Activated CD4-positive, alpha-beta T cell treated with anti-CD3 and anti-CD28 coated beads, Interleukin-2, amount 50 U/mL, for 16 hours (primary cell): ENCODE measurements at places on chromosomes 4 and X.
A peak's percentile ranks its signal among the peaks of the same experiment; 100 is the strongest.

DNA sequence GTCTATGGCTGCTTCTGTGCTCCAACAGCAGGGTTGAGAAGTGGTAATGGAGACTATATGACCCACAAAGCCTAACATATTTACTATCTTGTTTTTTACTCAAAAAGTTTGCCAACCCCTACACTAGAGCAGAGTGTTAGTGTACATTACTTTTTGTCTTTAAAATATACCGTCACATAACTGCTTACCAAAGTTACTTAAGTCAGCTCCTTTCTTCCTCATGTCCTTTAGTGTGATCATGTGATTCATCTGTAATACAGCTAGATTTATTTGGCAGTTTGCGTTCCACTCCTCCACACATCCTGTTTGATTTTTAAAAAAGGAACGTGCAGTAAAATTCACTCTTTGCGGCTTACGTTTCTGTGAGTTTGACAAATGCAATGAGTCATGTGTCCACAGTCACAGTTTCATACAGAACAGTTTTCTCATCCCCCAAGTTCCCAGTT lies 162.4 kb upstream of the GPRIN3 start:
- DNase-seq = peak; percentile 86

DNA sequence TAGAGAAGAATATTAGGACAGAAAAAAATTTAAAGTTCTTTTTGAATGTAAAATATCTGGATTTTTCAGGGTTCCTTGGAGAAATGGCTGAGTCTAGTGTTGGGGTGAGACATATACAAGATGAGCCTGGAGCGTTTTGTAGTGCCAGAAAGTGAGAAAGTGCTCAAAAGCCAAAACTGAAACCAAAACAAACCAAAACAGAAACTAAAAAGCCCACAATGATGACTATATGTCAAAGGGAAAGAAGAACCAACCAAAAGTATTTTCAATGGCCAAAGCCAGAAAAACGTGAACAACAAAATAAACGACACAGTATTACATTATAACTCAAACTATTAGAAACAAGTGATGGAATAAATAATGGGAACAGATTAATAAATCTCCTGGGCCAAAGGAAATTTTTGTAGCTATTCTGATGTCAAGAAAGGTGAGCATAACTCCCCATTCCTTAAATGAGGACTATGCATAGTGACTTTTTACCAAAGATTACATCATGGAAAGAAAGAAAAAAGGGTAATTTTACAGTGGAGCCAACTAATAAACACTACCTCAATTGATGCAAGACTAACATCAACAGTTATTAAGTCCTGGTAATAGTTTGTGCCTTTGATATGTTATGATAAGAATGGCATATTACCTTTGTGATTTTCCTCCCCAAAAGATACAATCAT lies 1137.6 kb downstream of the C4orf33 start:
- DNase-seq = peak; percentile 18

DNA sequence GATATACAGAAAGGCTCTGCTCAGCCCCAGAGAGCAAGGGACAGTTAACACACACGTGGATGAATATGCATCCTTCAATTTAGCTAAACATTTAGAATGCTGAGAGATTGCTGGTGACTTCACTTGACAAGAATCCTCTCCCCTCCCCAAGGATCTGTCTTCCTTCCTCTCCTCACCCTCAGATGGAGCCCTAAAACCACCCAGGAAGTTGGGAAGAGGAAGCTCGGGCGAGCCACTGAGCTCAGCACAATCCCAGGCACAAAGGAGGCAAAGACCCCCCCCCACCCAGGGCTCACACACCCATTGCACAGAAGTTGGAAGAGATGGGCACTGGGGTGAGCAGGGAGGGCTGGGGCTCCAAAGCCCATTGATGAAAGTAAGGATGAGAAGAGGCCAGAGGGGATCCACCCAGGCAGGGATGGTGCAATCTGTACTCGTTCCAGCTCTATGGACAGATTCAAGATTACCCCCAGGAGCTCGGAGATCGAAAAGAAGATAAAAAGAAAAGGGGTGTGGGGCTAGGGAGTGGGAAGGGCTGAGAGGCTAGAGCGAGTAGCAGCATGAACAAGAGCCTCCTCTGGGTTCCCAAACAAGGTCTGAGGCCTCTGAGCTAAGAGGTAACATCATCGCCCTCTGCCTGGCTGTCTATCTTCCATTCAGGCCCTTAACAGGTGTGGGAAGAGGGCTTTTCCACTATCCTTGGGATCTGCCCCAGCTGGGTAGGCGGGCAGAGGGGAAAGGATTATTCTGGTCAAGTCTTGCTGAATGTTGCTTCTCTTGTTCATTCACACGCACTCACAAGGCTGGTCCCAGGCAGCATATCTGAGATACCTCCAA lies 1.2 kb downstream of the TFE3 start:
- peak; percentile 14 for DNase-seq

DNA sequence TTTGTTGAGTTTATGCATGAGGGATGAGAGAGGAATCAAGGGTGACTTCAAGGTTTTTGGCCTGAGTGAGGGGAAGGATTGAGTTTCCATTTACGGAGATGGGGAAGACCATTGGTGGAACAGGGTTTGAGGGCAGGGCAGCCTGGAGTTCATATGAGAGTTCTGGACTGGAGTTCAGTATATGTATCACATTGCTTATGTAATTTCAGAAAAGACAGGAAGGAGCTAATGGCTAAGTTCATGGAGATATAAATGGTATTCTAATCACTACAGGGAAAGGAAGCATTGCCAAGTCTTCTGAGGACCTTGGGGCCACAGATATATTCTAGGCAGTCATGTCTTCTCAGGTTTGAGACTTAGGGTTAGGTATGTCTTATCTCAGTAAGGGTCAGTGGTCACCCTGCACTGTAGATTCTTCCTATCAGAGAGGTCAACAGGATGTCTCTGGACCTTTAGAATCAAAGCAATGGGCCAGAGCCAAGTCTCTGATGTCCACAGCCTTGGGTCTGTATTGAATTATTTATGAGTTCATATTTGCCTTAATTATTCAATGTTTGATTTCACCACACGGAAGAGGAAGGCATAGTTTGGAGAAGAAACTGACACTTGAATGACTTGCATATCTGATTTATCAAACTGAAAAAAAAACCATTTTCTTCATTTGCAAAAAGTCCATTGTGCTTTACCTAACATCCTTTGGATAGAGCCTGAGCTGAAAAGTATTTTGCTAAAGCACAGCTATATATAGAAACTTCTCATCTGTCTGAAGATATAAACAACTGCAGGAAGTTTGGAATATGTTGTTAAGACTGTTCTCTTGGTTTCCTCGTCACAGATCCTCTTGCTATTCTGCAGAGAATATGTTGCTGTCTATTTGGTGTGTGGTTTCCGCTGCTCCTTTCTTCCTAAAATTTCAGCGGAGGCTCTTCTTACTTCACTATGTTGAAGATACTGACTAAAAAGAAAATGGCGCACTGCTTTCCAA lies 139.5 kb downstream of the PDGFRA start:
- DNase-seq = no peak

DNA sequence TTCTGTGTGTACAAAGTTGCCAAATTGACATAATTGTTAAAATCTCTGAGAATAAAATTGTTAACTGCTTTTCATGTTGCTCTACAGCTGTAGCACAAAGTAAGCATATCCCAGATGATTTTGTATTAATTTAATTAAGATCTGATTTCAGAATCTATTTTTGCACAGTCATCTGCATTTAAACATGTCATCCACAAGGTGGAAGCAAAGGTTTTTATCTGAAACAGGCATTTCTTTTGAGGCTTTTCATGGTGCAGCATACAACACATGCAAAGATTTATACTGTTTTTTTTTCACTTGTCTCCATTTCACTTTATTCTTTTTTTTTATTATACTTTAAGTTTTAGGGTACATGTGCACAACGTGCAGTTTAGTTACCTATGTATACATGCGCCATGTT lies 51.2 kb downstream of the GC start:
- no peak for DNase-seq

- no peak for DNase-seq
Observed at GRCh38 chrX:13515211-13515930, 54.0 kb upstream of the EGFL6 start.

DNA sequence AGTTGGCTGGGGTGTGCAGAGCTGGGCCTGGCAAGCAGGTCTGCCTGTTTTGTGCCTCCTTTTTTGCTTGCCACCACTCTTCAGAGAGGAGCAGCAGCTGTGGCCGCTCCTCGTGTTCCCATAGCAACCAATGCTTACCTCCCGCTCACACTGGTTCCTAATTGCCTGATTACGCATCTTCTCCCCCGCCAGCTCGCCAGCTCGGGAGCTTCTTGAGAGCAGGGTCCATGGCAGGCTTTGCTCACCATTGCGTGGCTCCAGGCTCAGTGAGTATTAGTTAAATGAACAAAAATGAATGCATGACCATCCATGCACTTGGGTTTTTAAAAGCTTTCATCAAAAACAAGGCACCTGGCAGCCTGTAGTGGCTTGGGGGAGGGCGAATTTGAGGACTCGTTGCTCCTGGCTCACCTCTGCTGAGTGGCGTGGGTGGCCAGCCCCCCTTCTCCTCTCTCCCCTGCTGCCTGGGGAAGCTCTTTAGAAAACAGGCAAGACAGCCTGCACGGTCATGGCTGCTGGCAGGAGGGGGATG lies 14.2 kb upstream of the PJA1 start:
- DNase-seq = no peak

GRCh38 chr4:156476359-156476758 lies 495.2 kb downstream of the PDGFC start:
- DNase-seq = no peak

GRCh38 chr4:156252358-156252921 lies 298.8 kb upstream of the CTSO start:
- no peak for DNase-seq

DNA sequence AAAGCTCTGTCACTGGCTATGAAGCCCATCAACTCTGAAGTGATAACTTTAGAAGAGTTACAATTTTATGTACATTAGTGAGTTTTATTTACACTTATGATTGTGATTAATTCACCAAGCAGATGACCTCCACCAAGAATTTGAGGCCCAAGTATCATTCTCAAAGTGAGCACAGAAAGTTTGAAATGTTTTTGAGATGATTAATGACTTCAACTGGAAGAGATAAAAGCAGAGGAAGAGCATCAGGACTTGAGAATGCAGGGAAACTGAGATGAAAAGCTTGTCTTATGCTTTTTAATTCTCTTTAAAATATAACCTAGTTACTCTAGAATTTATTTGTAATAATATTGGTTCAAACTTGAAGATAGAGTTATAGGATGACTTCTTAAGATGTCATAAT lies 112.8 kb upstream of the H2AZ1 start:
- no peak for DNase-seq

GRCh38 chr4:13302876-13303275 lies 181.3 kb downstream of the RAB28 start:
- DNase-seq = no peak

- DNase-seq = peak; percentile 8
Observed at GRCh38 chr4:127975121-127975770, 10.0 kb downstream of the ABHD18 start.

GRCh38 chrX:131762802-131763234 lies 218.9 kb downstream of the OR13H1 start:
- peak; percentile 77 for DNase-seq

- DNase-seq = no peak
Observed at GRCh38 chrX:47169726-47170515, 23.7 kb upstream of the UBA1 start.

DNA sequence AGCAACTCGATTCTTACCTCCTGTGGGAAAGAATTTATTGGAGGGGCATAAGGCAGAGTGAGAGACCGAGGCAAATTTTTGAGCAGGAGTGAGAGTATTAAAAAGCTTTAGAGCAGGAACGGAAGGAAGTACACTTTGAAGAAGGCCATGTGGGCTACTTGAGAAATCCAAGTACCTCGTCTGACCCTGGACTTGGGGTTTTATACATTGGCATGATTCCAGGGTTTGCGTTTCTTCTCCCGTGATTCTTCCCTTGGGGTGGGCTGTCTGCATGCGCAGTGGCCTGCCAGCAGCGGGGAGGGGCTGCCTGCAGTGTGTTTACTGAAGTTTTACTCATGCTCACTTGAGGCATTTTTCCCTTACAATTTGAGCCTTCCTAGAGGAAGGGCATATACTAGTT lies 3.4 kb downstream of the GALNT7 start:
- no peak for DNase-seq

DNA sequence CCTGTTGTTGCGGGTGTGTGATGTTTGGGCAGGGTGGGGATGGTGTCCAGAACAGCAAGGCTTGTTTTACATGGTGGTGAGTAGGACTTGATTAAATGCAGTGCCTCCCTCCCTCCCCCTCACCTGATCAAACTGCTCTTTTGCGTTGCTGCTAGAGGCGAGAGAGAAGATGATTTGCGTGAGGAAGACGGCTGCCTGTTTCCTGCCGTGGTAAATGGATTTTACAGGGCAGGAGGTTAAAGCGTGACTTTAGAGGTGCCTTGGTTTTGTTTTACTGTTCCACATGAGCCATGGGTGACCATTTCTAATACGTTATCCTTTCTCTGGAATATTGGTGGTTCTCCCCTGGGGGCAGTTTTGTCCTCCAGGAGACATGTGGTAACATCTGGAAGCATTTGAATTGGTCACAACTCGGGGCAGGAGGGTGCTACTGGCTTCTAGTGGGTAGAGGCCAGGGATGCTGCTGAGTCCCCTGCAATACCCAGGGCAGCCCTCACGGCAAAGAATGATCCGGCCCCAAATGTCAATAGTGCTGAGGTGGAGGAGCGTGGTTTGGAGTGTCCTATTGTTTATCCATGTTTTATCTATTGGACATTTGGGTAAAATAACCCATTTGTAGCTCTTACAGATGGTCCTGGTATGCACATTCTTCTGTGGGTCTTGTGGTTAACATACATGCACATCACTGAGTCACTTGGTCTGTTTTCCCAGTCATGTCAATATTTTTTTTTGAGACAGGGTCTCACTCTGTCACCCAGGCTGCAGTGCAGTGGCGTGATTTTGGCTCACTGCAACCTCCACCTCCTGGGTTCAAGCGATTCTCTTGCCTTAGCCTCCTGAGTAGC lies 73.7 kb downstream of the SHROOM2 start:
- DNase-seq = no peak

- no peak for DNase-seq
Observed at GRCh38 chr4:130563185-130563888, 1467.4 kb downstream of the C4orf33 start.

- DNase-seq = peak; percentile 42
Observed at GRCh38 chr4:147707892-147708672, 23.8 kb upstream of the ARHGAP10 start.

DNA sequence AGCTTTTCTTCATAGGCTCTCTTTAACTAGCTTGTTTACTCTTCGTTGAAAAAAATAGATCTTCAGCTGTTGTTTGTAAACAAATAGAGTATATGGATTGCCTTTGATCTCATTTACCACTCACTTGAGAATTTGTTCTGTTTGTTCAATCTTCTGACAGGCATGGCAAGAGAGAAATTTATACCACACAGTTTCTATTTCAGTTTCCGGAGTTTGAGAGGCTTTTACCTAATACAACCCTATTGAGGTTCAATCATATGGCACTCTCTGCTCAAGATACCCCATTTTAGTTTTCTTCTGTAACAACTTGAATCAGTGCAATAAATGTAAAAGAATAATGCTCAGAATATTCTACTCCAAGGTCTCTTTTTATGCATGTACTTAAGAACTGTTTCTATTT lies 148.0 kb downstream of the EMCN start:
- DNase-seq = no peak

- DNase-seq = no peak
Observed at GRCh38 chrX:150507251-150507856, 61.1 kb upstream of the MTM1 start.
